ENCODE measurements at places on chromosomes 7 and 10. TPM values are rescaled to one million over a fixed set of nuclear protein-coding genes. Genes with fewer than 3 reads are reported as not detected.

VGF gene
- not detected for total RNA-seq

DNA sequence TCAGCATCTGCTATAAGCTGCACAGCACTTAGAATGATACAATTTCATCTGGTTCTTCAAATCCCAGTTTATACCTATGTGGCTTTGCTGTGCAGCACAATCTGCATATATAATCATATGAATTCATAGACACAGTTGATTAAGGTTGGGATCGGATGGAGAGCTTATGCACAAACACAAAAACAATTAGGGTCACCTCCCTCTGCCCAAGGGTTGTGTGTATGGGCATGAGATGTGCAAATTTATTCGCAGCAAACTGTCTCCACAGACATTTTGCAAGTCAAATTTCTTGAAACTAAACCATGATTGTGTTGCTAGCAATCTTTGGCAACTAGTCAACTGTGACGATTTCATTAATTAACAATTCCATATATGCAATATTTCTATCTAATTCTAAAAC, 955.7 kb downstream of the SORCS3 start:
- DNase-seq = no peak

SH2D4B gene
- total RNA-seq = 0.13 TPM

DNA sequence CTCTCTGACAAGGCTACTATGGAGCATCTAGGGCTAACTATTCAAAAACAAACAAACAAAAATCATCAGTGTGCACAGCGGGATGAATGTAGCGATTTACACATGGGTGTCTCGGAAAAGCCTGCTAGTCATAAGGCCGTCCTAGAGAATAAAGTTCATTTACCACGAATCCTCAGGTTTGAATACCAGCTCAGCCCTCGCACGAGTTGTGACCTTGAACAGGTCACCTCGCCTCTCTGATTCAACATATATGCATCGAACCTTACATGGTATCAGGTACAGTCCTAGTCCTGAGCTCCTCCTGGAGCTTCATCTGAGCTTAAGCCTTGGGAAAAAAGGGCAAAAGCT, 572 bp downstream of the ATP5MF start:
- DNase-seq = no peak

DNA sequence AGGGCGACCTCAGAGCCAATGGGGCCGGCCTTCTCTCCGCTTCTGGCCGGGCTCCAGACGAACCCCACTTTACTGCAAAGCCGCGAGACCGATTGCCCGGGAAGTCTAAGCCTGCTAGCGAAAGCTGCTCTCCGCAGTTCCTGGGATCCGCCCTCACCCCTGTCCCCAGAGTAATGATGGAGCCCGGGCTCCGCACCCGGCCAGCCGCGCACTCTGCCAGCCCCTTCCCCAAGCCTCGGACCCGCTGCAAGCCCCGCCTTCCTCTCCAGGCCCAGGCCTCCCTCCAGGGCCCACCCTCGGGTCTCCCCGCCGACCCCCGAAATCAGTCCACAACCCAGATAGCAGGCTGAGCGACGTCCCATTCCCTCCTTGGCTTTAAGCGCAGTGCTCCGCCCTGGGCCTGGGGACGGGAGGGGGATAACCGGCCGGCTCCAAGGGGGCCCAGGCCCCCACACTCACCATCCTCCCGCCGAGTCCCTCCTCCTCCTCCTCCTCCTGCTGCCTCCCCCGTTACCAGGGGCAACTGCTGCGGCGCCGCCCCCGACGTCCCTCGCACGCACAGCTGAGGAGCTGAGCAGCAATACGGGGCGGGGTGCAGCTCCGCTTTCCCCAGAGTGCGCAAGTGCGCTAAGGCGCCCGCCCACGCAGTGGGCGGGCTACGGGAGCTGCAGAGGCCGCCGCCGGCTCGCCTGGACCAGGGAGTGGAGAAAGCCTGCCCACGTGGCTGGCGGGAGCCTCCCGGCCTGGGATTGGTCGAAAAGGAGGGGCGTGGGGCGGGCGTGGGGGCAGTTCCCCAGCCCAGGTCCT, at the start of gene ARL3:
Gene ARL3, minus strand, starts transcription at position 584 of the 807 bp plus-strand sequence. Its CDS starts 122 bp downstream, at position 462.
- DNase-seq = peak; percentile 95

MMD2 gene
- not detected for total RNA-seq

- peak; percentile 9 for DNase-seq
Observed at GRCh38 chr10:91887272-91888076, 21.8 kb downstream of the FGFBP3 start.

DNA sequence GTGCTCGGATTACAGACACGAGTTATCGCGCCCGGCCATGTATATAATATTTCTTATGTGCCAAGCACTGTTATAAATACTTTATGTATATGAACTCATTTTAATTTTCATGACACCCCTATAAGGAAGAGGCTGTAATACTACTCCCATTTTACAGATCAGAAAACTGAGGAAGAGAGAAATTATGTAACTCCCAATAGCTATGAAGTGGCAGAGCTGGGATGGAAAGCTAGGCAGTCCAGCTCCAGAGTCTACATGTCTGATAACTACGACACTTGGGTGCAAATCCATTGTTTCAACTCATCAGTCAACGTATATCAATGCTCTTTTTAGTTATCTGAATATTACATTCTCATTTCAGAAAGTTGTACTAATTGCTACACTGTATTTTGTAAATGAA, 17.0 kb downstream of the PDK4 start:
- DNase-seq = no peak
